Nephron progenitor cell (in vitro differentiated cells): ENCODE measurements at places on chromosomes 12 and 14.

GRCh38 chr12:49008943-49009342, 9.6 kb downstream of the PRKAG1 start:
- DNase-seq, result no peak
- H3K4me3 ChIP-seq, result no peak overlapping the region
- peaks cover 40% of the 10 kb centered on the region for H3K36me3 ChIP-seq
- H3K27ac ChIP-seq, result peak overlapping the region; percentile 21
- no peaks in the 10 kb centered on the region for H3K4me1 ChIP-seq
- peaks cover 3% of the 10 kb centered on the region for H3K27me3 ChIP-seq

GRCh38 chr14:84527706-84528105, 1002.2 kb upstream of the FLRT2 start:
- no peak for DNase-seq
- H3K27me3 ChIP-seq, result no peaks in the 10 kb centered on the region
- H3K4me1 ChIP-seq, result no peaks in the 10 kb centered on the region
- no peak overlapping the region for H3K27ac ChIP-seq
- H3K4me3 ChIP-seq, result no peak overlapping the region
- no peaks in the 10 kb centered on the region for H3K36me3 ChIP-seq

DNA sequence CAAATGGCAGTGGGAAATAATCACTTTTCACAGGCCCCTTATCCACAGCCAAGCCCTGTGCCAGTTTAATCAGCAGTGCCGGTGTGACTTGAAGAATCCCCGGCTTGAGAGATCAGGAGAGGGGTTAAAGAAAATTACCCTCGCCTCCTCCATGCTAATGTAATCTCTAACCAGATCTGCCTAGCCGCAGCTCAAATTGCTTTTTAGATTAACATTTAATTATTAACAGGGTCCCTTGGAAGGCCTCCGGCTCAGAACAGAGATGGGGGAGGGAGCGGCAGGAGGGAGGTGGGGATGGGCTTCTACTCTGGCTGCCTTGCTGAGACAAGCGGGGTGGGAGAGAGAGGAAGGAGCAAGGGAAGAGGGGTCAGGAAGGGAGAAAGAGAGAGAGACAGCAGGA, 24.0 kb downstream of the FAM222A start:
- peaks cover 44% of the 10 kb centered on the region for H3K4me1 ChIP-seq
- peaks cover 11% of the 10 kb centered on the region for H3K27me3 ChIP-seq
- H3K27ac ChIP-seq, result no peak overlapping the region
- H3K36me3 ChIP-seq, result no peaks in the 10 kb centered on the region

DNA sequence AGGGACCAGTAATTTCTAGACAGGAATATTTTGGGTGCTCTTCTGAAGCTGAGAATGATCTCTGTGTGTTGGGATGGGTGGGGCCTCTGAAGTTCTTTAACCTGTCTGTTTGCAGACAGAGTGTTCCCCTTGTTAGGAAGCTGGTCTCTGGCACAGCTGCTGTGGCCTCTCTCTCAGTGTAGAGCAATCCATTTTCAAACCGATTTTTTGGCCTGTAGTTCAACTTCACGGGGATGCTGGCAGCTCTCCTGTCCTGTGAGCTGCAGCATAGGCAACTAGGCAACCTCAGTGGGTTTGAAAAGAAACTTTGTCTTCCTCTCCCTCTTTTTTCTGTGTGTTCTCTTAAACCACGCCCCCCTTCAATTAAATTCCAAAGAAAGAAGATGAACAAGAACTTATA, 69.1 kb downstream of the SMOC1 start:
- H3K27me3 ChIP-seq, result peaks cover 6% of the 10 kb centered on the region
- no peak overlapping the region for H3K27ac ChIP-seq
- no peak for DNase-seq
- H3K36me3 ChIP-seq, result peaks cover 84% of the 10 kb centered on the region
- no peak overlapping the region for H3K4me3 ChIP-seq

DNA sequence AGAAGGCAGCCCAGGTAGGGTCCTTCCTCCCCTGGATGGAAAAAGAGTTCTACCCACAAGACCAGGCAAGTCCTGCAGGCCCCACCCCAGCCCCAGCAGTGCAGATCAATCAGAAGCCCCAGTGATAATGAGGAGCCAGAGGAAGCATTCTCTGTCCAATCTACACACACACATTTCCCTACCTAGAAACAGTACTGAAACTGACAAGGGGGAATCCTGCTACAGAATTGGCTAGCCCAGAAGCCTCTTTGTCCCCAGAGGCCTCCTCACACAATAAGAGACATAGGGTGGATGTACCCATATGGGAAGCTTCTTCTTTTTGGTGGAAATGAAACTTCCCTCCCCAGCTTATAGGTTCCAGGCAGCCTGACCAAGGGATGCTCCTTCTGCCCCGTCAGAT, 9.9 kb downstream of the FSCB start:
- no peaks in the 10 kb centered on the region for H3K36me3 ChIP-seq
- no peak overlapping the region for H3K4me3 ChIP-seq
- no peak for DNase-seq
- H3K27ac ChIP-seq, result no peak overlapping the region

GRCh38 chr12:30853561-30854133, 72.9 kb upstream of the TSPAN11 start:
- H3K27me3 ChIP-seq, result no peaks in the 10 kb centered on the region
- no peak overlapping the region for H3K4me3 ChIP-seq
- H3K4me1 ChIP-seq, result peaks cover 26% of the 10 kb centered on the region
- H3K27ac ChIP-seq, result no peak overlapping the region
- no peak for DNase-seq

DNA sequence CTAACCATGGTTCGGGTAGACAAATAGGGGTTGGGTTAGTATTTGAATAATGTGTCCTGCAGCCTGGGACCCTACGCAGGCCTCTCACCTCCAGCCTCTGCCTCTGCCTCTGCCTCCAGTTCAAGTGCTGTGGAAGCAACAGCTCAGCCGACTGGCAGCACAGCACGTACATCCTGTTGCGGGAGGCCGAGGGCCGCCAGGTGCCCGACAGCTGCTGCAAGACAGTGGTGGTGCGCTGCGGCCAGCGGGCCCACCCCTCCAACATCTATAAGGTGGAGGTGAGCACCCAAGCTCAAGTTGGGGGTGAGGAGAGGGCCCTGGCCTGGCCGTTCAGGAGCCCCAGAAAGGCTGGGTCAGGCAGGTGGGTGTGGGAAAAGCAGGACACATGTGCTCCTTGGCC, 55.9 kb downstream of the TSPAN11 start:
- no peak for DNase-seq
- H3K4me1 ChIP-seq, result peaks cover 41% of the 10 kb centered on the region
- no peak overlapping the region for H3K27ac ChIP-seq
- H3K36me3 ChIP-seq, result no peaks in the 10 kb centered on the region
- peaks cover 4% of the 10 kb centered on the region for H3K27me3 ChIP-seq

DNA sequence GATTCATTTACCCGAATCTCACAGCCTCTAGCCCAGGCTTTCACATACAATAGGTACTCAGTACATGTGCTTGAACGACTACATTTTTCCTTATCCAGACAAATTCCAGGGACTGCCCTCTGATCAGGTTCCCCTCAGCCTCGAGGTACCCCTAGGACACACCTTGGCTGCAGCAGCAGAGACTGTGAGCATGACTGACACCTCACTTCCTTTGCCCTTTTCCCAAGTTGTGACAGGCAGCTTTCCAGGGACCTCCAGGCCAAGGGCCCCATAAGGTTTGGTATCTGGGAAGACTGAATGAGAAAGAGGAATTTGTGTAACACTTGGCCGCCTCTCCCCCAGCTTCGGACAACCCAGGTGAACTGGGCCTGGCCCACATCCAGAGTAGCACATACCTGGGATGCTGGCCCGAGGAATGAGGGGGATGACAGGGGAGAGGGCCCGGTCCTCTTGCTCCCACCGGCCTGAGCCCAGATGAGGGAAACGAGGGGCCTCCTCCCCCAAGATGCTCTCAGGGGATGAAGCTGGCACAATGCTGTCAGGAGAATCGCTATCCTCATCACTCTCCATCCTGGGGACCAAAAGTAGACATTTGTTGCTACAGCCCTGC, 10.2 kb upstream of the PRKAG1 start:
- H3K4me1 ChIP-seq, result no peaks in the 10 kb centered on the region
- no peak for DNase-seq
- no peak overlapping the region for H3K4me3 ChIP-seq
- H3K27ac ChIP-seq, result no peak overlapping the region

- no peaks in the 10 kb centered on the region for H3K27me3 ChIP-seq
- H3K4me3 ChIP-seq, result no peak overlapping the region
These were observed 97.2 kb upstream of the TMEM260 start for GRCh38 chr14:56482310-56482911.
